ENCODE measurements at places on chromosomes 16 and 17.

DNA sequence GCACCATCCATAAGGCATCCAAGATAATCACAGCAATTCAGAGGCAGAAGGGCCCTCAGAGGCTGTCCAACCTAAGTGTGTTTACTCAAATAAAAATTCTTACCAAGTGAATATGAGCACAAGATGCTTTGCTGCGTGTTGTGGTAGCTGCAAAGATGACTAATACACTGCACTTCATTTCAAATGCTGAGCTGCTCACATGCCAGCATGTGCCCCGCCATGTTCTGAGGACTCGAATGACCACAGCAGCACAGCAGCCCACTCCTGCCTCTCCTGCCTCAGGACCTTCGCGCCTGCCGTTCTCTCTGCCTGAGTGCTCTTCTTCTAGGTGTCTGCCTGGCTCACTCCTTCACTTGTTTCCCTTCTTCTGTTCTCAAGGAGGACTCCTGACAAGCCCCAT is 19.0 kb downstream of the PIK3R5 start:
- DNase-seq = no peak

DNA sequence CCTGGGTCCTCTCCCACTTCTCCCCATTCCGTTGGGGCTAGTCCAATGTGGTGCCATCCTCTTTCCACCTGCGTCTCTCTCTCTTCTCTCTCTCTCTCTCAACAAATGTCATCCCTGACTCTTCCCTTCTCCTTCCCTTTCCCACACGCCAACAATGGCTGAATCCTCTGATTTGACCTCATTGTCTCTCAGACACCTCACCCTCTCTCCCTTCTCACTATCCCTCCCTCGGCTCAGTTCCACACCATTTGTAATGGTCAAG is 628 bp upstream of the ZNF18 start:
- no peak for DNase-seq

- no peak for DNase-seq
Measured at GRCh38 chr16:56847173-56847910, 17.7 kb upstream of the SLC12A3 start.

GRCh38 chr16:90004577-90004976 is 14.7 kb downstream of the DBNDD1 start:
- DNase-seq = no peak

- no peak for DNase-seq
Measured at GRCh38 chr17:82661717-82662683, 13.8 kb upstream of the WDR45B start.

DNA sequence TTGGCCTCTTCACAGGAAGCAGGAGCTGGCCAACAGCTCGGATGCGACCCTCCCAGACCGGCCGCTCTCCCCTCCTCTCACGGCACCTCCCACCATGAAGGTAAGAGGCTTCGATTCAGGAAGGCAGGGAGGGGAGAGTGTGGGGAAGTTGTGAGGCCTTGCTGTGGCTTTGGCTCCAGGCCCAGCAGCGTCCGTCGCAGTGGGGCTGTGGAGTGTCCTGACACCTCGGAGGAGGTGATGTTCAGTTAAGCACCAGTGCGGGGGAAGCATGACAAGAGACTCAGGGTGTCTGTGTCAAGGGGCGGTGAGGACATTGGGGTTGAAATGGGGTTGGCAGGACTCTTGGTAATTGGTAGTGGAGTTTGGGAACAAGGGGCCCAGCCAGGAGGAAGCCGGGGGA is 109.0 kb downstream of the RAP1GAP2 start:
- DNase-seq = no peak

- DNase-seq = no peak
Measured at GRCh38 chr17:77571155-77571981, 387.1 kb upstream of the TNRC6C start.

DNA sequence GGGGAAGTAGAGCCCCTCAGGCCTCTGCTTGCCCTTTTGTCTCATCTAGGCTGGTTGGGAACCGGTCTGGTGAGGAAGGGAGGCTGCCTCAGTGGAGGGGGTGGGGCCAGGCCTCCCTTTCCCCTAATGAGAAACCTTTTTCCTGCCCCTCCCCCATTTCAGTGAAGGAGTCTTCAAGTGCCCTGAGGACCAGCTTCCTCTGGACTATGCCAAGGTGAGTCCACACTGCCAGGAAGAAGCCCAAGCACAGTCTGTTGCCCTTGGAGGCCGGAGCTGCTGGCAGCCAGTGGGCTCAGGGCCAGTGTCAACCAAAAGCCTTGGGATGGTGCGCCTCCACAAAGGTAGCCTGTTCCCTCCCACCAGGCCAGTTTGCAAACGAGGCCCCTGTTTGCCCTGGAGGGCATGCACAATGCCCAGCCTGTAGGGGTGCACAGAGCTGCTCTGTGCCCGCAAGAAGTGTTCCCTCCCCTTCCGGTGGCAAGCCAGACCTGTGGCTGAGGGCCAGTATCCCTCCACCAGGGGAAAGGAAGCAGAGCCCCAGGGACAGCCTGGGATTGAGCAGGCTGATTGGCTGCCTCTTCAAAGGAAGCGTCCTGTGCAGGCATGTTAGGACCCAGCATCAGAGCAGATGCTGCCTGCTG is 3.4 kb downstream of the TRAF4 start:
- DNase-seq = no peak

DNA sequence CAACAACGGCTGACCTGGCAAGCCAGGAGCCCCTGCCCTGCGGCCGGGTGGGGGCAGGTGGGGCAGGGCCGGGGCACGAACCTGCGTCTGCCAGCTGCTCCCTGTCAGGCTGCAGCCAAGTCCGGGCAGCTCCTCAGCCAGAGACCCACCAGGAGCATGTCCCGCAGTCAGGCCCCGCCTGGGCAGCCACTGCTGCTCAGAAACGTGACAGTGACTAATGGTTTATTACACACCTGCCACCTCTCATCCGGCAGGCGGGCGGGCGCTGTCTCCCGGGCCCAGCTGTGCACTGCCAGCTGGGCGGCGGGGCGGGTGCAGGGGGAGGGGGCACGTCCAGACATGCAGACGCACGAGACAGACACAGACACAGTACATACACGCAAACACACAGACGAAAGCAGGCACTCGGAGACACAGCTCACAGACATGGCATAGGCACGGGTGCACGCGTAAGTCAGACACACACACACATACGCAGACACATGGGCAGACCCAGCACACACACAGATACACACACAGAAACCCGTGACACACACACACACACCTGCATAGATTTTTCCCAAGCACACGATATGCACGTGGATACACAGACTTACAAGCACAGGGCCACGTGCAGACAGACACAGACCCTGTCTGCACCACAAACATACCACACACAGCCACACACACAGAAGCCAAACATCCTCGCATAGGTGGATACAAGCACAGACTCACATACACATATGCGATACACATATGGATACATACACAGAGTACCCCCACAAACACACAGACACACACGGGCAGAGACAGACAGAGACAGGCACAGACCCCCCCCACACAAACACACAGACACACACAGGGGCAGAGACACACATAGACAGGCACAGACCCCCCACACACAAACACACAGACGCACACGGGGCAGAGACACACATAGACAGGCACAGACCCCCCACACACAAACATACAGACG is 248.3 kb upstream of the CIBAR2 start:
- no peak for DNase-seq
